A673 (cell line): ENCODE measurements at places on chromosomes 5 and 9. TPM values are rescaled to one million over a fixed set of nuclear protein-coding genes. Genes with fewer than 3 reads are reported as not detected.
A peak's percentile ranks its signal among the peaks of the same experiment; 100 is the strongest.

Gene PLPP7
- total RNA-seq, result not detected in 2 replicates

DNA sequence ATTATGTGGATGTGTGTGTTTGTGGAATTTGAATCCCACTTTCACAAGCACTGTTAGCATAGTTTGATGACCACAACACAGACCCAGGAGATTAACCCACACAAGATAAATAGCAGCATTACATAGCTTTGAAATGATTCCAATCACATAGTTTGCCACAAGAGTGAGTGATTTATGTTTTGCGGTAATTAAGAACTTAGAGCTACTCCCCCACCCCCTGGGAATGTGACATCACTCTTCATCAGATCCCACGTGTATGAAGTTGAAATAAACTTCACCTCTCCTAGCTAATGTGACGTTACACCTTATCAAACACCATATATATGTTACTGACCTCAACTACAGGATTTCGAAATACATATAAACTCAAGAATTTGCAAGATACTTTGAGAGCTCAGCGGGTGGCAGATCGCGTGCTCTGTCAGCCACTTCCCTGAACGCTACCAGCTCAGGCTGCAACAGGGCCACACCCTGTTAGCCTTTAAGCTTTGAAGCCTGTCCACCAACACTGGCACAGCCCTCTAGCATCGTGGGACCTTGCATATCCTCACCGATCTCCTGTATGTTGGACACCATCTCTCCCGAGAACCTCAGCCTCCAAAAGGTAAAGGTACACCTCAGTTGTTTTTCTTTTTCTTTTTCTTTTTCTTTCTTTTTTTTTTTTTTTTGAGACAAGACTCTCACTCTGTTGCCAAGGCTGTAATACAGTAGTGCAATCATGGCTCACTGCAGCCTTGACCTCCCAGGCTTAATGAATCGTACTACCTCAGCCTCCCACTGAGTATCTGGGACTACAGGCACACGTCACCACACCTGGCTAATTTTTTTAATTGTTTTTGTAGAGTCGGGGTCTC, 1.7 kb upstream of the AGTPBP1 start:
- H3K4me1 ChIP-seq, result peaks cover 15% of the 10 kb centered on the region
- H3K36me3 ChIP-seq, result no peaks in the 10 kb centered on the region
- DNase-seq, result peak; percentile 55
- H3K27me3 ChIP-seq, result no peaks in the 10 kb centered on the region
- no peak overlapping the region for H3K27ac ChIP-seq

DNA sequence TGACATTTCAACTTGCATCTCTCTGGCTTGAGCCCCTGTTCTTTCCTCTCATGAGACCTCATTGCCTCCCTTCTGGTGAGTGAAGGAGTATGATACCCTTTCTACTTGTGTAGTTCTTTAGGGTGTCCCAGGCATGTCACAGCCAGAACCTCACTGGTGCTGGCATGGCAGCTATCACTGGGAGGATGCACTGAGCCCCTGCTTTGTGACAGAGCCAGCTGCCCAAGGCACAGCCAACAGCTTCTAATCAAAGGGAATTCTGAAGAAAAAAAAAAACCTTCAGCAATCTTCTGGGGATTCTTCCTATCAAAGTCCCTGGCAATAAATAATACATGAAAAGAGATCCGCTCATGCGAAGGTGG, 652.6 kb upstream of the KLF4 start:
- no peak for DNase-seq
- H3K36me3 ChIP-seq, result no peaks in the 10 kb centered on the region
- no peaks in the 10 kb centered on the region for H3K4me1 ChIP-seq
- no peak overlapping the region for H3K4me3 ChIP-seq

DNA sequence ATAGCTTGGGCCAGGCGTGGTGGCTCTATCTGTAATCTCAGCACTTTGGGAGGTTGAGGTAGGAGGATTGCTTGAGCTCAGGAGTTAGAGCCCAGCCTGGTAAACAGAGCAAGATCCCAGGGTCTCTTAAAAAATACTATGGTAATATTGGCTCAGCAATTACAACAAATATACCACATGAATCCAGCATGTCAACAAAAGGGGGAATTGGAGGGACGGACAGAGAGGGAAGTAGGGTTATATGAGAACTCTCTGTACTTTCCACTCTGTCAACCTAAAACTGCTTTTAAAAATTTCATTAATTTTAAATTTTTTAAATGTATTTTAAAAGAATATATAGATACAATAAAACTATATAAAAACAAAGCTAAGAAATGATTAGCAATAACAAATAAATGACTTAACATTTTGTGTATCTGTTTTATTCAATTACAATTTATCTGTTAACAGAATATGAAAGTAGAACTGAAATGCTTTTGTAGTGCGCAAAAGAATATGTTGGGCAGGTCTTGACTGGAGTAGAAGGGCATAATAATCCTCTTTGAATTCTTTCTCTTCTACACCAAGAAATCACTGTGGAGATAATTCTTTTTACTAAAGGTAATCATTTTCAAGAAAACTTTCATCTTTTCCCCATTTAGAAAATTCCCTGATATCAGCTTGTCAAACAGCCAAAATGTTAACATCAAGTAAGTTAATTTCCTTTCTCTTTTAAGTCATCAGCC, 12.9 kb upstream of the CDC42SE2 start:
- H3K27me3 ChIP-seq, result no peaks in the 10 kb centered on the region
- no peak overlapping the region for H3K4me3 ChIP-seq
- H3K27ac ChIP-seq, result peak overlapping the region; percentile 35
- H3K4me1 ChIP-seq, result no peaks in the 10 kb centered on the region
- DNase-seq, result no peak

GRCh38 chr5:38059876-38060275, 198.5 kb upstream of the EGFLAM start:
- no peaks in the 10 kb centered on the region for H3K4me1 ChIP-seq
- no peak for DNase-seq
- no peak overlapping the region for H3K27ac ChIP-seq
- no peaks in the 10 kb centered on the region for H3K36me3 ChIP-seq
- no peaks in the 10 kb centered on the region for H3K27me3 ChIP-seq
- no peak overlapping the region for H3K4me3 ChIP-seq

DNA sequence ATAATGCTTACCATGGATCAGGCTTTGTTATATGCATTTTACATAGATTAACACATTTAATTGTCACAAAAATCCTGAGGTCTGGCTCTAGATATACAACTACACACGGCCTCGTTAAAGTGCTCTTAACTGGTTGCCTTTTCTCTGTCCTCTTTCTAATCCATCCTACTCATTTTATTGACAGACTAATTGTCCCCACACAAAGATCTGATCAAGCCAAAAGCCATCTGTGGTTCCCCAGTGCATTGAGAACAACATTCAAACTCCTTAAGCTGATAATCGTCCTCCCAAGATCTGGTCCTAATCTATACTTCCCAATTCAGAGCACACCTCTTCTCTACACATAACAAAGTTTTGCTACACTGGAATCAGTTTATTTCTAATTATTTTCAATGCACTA, 23.9 kb upstream of the PPP2R2B start:
- DNase-seq, result no peak
- no peak overlapping the region for H3K27ac ChIP-seq
- peaks cover 15% of the 10 kb centered on the region for H3K27me3 ChIP-seq
- H3K4me1 ChIP-seq, result no peaks in the 10 kb centered on the region
- H3K4me3 ChIP-seq, result no peak overlapping the region
